HT1080 (cell line): ENCODE measurements at places on chromosomes 7 and 10.
A peak's percentile ranks its signal among the peaks of the same experiment; 100 is the strongest.

DNA sequence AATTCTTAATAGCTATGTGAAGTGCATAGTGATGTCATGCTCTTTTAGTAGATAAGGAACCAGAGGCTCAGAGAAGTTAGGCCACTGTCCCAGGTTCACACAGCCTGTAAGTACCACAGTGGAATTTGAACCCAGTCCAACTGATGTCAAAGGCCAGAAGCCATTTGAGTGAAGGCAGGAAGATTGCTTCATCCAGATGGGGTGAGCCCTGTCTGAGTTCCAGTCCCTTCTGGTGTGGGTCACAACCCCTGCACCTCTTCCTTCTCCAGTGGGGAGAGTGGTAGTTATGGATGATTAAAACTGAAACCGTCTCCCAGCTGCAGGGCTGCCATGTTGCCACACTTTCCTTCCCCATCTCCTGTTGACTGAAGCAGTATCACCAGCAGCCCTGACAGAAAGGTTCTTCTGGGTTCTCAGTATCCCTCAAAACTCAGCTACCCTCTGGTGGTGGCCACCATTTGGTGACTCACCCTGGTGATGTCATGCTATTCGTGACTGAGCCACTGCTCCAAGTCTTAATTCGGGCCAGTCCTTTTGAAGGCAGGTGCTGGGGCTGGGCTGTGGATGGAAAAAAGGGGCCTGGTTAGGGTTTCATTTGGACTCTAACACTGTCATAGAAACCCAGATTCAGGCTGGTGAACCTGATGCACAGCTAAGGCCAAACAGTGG, 1.5 kb upstream of the C10orf95 start:
- peak; percentile 69 for DNase-seq

- no peak for DNase-seq
These were observed 30.7 kb downstream of the JCAD start for GRCh38 chr10:30028738-30029030.

DNA sequence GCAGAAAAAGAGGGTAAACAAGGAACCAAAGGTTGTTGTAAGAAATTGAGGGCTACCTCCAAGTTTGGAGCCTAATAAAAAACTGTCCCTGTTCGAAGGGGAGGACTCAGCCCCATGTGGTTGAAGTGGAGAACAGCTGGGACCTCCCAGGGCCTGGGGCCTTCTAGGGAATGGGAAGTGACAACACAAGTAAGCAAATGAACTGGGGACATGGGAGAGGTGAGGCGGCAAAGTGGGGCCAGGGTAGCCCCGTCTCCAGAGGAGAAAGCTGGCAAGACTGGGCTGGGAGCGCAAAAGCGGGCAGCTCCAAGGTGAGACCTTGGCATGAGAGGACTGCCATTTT, 198.1 kb downstream of the ZNF438 start:
- no peak for DNase-seq

DNA sequence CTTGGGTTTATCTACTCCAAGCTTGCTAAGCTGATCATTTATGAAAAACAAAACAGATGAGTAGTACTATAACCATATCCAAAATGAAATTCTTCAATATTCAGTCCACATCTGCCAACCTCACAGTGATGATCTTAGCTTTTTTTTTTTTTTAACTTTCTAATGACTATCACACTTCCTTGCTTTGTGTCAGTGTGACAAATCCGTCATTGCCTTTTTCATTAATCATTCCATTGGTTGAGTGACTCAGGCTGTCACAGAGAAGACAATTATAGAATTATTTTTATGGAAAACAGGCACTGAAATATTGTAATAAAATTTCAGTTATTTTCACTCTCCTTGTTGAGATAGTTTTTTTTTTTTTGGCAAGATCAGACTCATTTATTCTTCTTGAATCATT, 70.7 kb downstream of the CPVL start:
- DNase-seq: no peak

GRCh38 chr10:62806251-62806650, 1.7 kb downstream of the ADO start:
- no peak for DNase-seq

- no peak for DNase-seq
These were observed 8.2 kb upstream of the RHBDD2 start for GRCh38 chr7:75870557-75871161.

DNA sequence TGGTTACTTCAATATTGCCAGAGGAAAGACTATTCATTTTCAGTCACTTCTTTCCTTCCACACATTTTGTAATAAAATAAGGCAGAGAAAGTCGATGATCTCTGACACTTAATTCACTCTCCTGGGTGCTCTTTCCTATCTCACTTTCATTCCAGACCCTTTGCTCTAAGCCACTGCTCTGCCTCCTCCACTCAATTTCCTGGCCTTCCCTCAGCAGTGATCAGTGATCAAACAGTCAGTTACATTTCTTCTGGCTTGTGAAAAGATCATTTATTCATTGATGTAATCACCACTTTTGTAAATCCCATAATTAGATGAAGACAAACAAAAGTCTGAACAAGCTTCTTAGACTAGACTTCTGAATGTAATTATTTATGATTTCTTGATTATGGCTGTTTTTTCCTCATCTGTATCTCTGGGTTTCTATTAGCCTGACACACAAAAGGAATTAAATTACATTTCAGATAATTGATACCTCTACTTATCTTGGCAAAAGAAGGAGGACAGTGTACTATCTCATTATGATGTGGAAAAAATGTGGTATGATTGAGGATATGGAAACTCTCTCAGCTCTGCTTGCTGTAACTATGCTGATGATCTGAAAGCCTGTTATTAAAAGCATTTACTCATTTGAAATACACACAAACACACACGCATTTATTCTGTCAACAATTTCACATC, 1102.3 kb downstream of the GRM8 start:
- DNase-seq: no peak

GRCh38 chr7:86961686-86962085, 97.8 kb downstream of the ELAPOR2 start:
- DNase-seq: no peak

DNA sequence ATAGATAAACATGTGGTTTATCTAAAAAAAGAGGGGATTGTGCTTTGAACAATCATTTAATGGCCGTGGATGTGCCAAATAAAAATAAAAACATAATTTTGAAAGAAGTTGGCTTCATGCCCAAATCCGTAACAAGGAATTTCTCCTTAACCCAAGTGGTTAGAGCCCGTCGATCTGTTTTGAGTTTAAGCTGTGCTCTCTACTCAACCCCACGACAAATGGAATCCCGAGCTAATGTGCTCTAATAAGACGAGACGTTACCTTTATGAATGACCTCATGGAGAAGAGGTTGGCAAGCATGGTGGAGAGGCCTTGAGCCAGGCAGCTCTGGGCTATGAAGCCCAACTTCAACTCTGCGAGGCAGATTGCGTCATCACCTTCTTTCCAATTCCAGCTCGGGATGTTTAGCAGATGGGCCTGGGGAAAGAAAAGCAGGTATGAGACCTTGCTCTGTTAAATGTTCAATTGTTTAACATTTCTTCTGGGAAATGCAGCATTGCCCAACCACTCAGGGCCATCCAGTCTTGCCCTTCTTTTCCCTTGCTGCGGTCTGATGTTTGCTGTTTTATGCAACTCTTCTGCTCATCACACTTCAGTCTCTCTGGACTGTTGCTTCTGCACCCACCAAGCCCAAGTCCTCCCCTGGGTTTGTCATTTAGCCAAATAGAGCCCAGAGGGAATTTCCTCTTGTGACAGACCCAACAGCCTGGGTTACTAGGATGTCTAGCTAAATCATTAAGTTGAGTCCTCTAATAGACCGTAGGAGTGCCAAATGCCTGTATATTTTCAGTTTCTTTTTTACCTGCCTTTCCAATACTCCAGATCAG, 564.6 kb downstream of the KCNMA1 start:
- no peak for DNase-seq

- DNase-seq: no peak
These were observed 209.3 kb upstream of the IMMP2L start for GRCh38 chr7:111771638-111772037.

- no peak for DNase-seq
These were observed 248.5 kb downstream of the BUB3 start for GRCh38 chr10:123402656-123403055.

- no peak for DNase-seq
These were observed 121.5 kb downstream of the TNS3 start for GRCh38 chr7:47460251-47460989.

- peak; percentile 27 for DNase-seq
These were observed 81.0 kb upstream of the STK17A start for GRCh38 chr7:43501870-43502269.

GRCh38 chr7:28479507-28479947, 67.2 kb downstream of the CREB5 start:
- DNase-seq: no peak

GRCh38 chr10:33732161-33732680, 397.8 kb upstream of the NRP1 start:
- no peak for DNase-seq

DNA sequence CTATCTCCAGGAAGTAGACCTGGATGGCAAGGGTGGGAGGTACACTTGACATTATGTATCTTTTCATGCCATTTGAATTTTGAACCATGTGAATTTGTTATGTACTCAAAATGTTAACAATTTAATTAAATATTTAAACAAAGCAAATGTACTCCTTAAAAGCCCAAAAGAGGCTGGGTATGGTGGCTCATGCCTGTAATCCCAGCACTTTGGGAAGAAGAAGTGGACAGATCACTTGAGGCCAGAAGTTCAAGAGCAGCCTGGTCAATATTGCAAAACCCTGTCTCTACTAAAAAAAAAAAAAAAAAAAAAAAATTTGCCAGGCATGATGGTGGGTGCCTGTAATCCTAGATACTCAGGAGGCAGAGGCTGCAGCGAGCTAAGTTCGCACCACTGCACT, 136.9 kb upstream of the ASAH2 start:
- DNase-seq: no peak

GRCh38 chr10:99569961-99570360, 37.2 kb downstream of the NKX2-3 start:
- no peak for DNase-seq

- no peak for DNase-seq
These were observed 431.8 kb downstream of the RPS24 start for GRCh38 chr10:78465431-78465830.

DNA sequence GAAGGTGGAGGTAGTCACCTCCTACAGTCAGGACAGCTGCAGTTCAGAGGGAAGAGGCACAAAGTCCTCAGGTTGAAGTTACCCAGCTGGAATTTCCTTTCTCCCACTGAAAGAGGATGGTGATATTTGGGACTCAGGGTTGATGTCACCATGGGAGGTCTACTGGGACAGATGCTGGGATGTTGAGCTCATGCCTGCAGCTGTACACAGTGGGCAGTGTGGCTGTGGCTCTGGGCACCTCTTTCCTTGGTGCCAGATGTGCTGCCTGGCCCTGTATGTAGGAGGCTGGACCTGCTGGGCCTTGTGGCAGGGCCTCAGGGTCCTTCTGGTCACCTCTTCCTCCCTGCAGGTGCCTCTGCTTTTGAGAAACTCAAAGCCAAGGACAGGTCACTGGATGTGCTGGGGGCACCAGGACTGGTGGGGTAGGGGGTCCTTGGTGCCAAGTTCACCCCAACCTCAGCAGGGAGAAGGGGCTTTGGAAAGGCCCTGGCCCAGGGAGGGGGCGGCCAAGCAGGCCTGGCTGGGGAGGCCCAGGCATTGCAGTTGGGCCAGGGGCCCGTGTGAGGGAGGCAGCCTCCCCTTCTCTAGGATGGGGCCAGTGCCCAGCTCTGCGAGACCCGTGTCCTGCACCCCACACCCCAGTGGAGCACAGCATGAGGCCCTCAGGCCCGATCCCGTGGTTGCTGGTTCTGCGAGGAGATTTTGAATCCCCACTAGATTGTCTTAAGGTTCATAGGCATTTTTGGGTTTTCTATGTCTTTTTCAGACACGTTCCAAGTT, 103.1 kb downstream of the BMS1 start:
- DNase-seq: no peak

DNA sequence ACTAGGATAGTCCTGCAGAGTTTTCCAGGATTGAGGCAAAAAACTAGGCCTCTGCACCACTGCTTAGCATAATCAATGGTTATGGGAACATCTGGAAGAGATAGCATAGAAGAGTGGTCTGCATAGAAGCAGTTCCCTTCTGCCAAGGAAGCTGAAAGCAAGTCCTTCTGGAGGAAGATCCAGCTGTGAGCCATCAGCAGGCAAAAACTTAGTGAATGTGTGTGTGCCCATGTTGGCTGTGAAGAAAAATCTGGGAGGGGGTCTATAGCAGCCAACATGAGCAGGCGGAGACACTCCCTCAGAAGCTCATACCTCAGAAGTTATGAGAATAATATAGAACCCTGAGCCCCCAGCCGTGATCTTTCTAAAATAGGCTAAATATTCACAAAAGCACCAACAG, 228.1 kb upstream of the STEAP1 start:
- no peak for DNase-seq

DNA sequence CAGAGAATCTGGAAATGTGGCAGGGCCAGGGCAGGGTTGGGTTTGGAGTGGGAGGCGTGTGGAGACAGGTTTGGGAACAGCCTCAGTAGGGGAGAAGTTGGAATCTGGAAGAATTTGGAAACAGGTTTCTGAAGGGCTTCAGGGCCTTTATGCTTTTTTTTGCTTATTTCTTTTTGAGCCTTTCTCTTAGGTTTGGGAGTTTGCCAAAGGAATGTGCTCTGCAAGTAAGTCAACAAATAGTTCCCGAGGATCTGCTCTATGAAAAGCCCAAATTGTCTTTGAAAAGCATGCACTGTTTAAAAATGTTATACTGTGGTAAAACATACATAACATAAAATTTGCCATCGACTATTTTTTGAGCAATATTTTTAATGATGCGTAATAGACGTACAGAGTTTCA, 86.7 kb upstream of the ADRB1 start:
- DNase-seq: peak; percentile 21

- no peak for DNase-seq
These were observed 218.5 kb downstream of the PLXDC2 start for GRCh38 chr10:20034732-20035131.

DNA sequence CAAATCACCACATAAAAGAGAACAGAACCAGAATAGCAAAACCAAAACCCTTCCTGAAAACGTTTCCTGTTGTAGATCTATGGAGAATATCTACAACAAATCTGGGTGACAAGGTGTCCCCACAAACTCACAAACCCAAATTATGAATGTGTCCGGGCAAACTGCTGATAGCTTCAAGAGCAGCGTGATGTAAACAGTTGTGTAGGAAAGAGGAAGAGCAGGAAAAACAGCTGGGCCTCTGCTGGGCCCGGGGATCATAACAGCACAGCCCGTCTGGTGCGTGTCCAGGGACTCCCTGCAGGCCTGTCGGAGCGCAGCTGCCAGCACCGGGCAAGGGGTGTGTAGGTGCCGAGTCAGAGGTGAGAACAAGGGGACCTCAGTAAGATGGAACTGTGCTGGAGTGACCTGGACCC, 53.7 kb downstream of the KCNH2 start:
- DNase-seq: no peak

GRCh38 chr10:8360365-8360764, 305.9 kb downstream of the GATA3 start:
- DNase-seq: no peak

- DNase-seq: no peak
These were observed 3.0 kb upstream of the AOC1 start for GRCh38 chr7:150849204-150849775.

DNA sequence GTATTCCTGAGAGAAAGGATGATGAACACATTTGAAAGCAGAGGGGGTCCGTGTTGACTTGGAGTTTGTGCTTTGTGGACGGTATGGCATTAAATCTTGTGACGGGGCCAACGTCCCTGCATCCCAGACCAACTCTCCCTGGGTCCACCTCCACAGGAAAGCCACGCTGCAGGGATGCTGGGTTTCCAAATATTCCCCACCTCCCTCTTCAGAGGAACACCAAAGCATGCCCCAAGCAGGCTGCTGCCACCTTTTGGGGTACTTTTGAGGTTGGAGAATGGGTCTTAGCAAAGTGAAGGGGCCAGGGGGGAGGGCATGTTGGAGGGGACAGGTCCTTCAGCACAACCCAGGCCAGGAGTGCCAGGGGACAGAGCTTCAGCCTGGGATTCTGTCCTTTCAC, 504.4 kb downstream of the TCERG1L start:
- no peak for DNase-seq

- peak; percentile 38 for DNase-seq
These were observed 19.3 kb downstream of the AP5Z1 start for GRCh38 chr7:4794591-4795350.
